Cardiac muscle cell (in vitro differentiated cells and primary cell): ENCODE measurements at places on chromosomes 11 and 22. TPM values are rescaled to one million over a fixed set of nuclear protein-coding genes. Genes with fewer than 3 reads are reported as not detected.

- DNase-seq, result peak; percentile 92
These were observed 34.0 kb downstream of the HIPK3 start for GRCh38 chr11:33291004-33291777.

- no peak for DNase-seq
These were observed 33.4 kb upstream of the LYVE1 start for GRCh38 chr11:10601837-10602236.

GRCh38 chr22:48185071-48186055, 1422.9 kb downstream of the TBC1D22A start:
- DNase-seq, result no peak

DNA sequence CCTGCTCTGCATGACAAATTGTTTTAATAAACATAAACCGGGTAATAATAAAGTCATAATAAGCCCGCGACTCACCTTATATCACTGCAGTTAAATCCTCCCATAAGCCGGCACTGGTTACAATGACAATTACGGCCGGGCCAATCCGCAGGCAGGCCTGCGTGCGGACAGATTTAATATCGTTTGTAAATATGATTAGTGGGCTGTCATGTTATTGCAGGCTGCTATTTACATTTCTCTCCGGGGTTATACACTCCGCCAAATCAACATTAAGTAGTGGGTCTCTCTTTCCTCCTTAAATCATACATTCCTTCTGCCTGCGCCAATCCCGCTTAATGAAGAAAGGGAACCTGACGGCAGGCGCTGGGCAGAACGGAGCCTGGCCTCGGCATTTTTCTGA, 51.8 kb upstream of the LMO1 start:
- DNase-seq, result no peak

DNA sequence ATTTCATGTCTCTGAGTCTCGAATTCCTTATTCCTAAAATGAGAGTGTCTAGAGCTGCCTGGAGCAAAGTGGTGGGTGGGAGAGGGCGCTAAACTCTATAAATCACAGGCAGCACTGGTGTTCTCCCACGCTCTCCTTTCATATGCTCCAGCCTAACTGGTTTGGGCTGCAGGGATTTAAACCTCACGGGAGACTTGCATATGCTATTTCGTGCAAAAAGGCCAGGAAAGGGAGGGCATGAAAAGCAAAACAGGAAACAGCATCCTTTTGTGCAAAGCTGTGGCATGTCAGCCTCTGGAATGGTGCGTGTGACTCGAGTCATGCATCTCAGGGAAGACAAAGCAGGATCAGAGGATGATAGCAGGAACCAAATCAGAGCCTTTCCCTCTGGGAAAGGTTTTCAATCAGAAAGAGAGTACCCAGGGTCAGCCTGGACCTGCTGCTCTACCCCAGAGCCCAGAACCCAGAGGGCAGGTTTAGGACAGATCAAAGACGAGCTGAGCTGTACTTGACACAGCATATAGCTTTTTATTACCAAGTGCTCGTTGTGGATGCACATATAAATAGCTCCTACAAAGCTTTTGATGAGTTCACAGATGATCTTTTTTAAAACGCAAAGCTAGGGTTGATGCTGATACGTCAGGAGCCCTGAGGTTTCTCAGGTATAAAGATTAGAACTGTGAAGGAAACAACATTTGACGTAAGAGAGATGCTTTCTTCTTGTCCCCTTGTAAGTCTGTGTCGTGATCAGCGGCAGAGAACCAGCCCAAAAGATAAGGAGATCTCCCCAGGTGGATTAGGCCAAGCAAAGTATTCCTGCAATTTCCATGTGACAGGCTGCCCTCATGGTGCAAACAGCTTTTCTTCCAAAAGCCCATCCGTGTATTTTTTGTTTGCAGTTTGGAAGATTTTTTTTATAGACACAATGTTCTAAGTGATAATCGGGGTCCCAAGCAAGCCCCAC, 46.2 kb upstream of the YWHAH start:
- DNase-seq, result no peak

GRCh38 chr11:93591247-93591898, 48.2 kb upstream of the SMCO4 start:
- peak; percentile 76 for DNase-seq

DNA sequence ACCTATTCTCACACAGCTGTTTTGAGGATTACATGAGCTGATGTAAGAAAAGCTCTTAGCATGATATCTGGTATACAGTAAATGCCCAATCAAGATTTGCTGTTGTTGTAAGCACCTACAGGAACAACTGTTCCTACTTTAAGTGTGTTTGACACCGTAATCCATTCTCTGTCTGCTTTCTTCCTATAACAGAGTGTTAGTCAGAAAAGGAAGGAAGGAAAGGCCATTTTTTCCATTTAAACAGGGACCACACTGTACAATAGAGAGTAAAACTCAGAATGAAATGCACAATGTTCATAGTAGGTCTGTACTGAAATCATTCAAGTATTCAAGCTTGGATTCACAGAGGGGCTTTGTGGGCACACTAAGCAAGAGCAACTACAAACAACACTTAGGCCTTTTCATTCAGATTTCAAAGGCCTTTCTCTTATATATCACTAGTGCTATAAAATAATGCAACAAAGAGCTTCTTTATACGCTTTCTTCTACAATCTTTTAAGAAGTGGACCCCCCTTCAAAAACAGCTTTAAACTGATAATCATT, 21.5 kb downstream of the MTCH2 start:
- no peak for DNase-seq

- DNase-seq, result no peak
These were observed 77.0 kb upstream of the MYOD1 start for GRCh38 chr11:17642370-17642769.

- no peak for DNase-seq
These were observed 38.4 kb downstream of the GRK3 start for GRCh38 chr22:25602916-25603315.

DNA sequence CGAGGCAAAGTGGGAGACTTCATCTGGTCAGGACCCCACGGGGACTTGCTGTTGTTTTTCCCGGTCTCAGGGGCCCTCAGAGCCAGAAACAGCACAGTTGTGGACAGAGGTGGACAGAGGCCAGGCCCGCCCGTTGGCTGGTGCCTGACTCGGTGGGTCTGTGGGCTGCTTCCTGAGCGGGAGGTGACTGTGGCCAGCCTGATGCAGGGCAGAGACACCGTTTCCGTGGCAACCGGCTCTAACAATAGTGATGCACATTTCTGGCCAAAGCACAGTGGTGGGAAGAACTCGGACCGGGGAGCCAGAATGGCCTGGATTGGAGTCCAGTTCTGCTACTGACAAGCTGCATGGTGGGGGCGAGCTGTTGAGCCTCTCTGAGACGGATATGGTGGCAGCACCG, 58.7 kb upstream of the ATXN10 start:
- no peak for DNase-seq

DNA sequence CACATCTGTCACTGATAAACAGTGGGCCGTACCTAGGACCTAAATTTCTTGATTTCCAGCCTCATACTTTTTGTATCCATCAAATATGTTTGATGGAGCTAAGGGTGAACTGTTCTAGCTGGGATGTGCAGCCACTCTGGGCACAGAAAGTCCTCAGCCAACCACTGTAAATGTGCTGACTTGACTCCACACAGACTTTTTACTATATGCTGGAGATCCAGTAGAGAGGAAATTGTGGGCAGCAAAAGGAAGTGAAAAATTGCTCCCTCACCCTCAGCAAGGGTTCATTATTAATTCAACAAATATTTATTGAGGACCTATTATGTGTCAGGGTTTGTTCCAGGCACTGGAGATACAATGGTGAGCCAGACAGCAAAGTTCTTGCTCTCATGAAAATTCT, 54.2 kb upstream of the AMPD3 start:
- no peak for DNase-seq

- no peak for DNase-seq
These were observed 102.7 kb downstream of the NECTIN1 start for GRCh38 chr11:119626197-119626841.

GRCh38 chr11:111461460-111462235, 50.5 kb downstream of the BTG4 start:
- DNase-seq, result no peak

- no peak for DNase-seq
These were observed 1.5 kb upstream of the SIK3 start for GRCh38 chr11:117099696-117100095.

GRCh38 chr22:48941903-48942575, 885.6 kb downstream of the BRD1 start:
- no peak for DNase-seq

DNA sequence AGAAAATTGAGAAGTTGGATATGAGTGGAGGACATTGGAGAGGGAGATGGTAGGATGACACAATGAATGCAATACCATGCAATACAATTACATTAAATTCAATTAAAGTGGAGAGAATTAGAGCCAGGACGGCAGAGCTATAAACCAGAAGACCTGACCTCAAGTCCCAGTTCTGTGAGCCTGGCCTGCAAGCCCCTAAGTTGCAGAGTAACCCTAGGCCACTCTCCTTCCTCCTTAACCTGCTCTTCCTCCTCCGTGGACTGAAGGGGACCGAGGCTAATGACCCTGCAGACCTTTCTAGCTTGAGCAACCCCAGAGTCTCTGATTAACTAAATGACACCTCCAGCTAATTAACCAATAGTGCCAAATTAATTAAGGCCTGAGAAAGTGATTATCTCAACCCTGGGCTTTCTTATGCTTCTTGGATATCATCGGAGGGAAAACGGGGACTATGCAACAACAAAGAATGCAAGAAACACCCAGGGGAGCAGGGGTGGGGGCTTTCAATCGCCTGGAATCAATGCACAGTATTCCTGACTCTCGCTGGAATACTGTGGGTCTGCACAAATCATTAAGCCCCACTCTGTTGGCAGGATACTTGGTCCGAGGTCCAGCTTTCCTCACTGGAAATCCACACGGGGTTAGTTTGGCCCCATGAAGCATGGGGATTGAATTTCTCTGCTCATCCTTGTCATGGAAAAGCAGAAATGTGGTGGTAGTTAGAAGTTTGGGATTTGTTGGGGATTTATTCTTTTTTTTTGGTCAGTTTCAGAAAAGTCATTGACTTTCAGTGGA, 548.3 kb downstream of the MN1 start:
- no peak for DNase-seq

DNA sequence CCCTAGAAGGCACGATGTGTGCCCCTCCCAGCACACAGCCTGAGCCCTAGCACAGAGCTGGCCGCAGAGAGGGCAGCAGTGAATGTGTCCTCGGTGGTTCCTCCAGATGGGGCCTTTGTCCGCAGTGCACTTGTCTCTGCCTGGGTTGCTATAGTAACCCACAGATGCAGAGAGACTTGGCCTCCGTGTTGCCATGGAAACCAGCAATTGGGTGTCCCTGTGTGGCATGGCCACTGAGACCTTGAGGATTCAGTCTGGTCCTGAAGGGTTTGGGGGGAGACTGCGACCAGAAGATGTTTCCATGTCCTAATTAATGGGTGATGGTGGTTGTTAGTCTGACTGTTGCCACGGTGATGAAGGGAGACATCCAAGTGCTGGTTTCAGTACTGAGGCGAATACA, 42.6 kb upstream of the TUB start:
- DNase-seq, result no peak

DNA sequence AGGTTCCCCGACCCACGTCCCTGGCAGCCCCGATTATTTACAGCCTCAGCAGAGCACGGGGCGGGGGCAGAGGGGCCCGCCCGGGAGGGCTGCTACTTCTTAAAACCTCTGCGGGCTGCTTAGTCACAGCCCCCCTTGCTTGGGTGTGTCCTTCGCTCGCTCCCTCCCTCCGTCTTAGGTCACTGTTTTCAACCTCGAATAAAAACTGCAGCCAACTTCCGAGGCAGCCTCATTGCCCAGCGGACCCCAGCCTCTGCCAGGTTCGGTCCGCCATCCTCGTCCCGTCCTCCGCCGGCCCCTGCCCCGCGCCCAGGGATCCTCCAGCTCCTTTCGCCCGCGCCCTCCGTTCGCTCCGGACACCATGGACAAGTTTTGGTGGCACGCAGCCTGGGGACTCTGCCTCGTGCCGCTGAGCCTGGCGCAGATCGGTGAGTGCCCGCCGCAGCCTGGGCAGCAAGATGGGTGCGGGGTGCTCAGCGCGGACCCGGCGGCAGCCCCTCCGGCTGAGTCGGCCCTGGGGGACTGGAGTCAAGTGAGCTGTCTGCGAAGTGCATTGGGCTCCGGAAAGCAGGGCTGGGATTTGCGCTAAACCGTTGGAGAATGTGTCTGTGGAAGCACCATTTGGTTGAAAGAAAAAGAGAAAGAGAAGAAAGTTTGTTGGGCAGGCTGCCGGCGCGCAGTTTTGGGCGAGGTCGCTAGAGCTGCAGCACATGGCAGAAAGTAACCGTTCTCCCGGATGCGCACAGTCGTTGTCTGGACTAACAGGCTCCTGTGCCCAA, at the start of gene CD44:
Gene CD44, plus strand, starts transcription at position 229 of the 779 bp plus-strand sequence. Its CDS starts 133 bp downstream, at position 362.
- peak; percentile 42 for DNase-seq

- DNase-seq, result no peak
These were observed 84.3 kb upstream of the MTMR2 start for GRCh38 chr11:96008161-96008720.

GRCh38 chr22:39349967-39350726, at the start of gene SYNGR1:
Gene SYNGR1, plus strand, starts transcription at chr22:39349991. Its CDS starts 20 bp downstream, at chr22:39350011.
- peak; percentile 62 for DNase-seq

DNA sequence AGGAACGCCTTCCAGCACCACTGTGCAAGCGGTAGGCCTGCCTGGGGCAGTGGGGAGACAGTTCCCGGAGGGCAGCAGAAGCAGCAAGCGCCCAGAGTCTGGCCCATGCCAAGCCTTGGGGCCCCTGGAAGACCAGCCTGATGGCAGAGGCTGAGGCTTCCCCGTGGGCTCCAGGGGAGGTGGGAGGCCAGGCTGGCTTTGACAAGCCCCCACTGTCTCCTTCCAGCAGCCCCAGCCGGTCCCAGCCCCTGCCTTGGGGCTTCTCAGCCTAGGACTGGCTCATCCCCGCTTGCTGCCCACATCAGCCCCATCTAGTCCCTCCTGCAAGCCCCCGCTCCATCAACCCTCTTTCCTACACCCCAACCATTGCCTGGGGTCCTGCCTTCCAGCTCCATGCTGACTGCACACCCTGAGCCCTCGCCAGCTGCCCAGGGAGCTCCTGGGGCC, 46.7 kb downstream of the IGF2 start:
- no peak for DNase-seq

DNA sequence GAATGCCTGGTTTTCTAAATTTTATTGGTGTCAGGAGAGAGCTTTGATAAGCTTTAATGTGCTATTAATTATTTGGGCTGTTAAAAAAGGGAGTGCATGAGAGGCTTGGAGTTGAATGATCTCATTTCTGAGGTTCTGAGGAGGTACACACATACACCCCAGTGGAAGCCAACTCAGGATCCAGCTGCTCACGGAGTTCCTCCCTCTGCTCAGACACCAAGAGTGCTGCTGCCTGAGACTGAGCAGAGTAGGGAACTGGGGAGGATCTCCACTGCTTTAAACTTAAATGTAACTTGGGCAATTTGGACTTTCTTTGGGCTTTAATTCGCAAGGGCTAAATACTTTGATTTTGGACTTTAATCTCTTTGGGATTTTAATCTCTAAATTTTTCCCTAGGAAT, 414.4 kb upstream of the CADM1 start:
- no peak for DNase-seq

OR51D1 gene
- not detected in 2 replicates for total RNA-seq

BIRC3 gene
- 0.06 and 0.78 TPM in 2 replicates for total RNA-seq

ART5 gene
- 44.9 and 49.9 TPM in 2 replicates for total RNA-seq

SCN3B gene
- 0.12 and 0.46 TPM in 2 replicates for total RNA-seq

CCDC116 gene
- total RNA-seq, result 0.57 and 0.70 TPM in 2 replicates

RCOR2 gene
- 73.5 and 74.2 TPM in 2 replicates for total RNA-seq

GAL3ST1 gene
- total RNA-seq, result 0.32 and 2.9 TPM in 2 replicates

TRIM51 gene
- total RNA-seq, result not detected in 2 replicates

LRRC55 gene
- total RNA-seq, result 0.11 and 0.21 TPM in 2 replicates

PNPLA5 gene
- total RNA-seq, result not detected in 2 replicates

TESMIN gene
- 6.9 and 23.5 TPM in 2 replicates for total RNA-seq

IL18 gene
- total RNA-seq, result 0.18 and 0.86 TPM in 2 replicates

TRIM3 gene
- 25.3 and 27.5 TPM in 2 replicates for total RNA-seq
